ENCODE measurements at places on chromosomes 4 and X.

- no peak for DNase-seq
These were observed 203.3 kb downstream of the ANTXR2 start for GRCh38 chr4:79869597-79870237.

DNA sequence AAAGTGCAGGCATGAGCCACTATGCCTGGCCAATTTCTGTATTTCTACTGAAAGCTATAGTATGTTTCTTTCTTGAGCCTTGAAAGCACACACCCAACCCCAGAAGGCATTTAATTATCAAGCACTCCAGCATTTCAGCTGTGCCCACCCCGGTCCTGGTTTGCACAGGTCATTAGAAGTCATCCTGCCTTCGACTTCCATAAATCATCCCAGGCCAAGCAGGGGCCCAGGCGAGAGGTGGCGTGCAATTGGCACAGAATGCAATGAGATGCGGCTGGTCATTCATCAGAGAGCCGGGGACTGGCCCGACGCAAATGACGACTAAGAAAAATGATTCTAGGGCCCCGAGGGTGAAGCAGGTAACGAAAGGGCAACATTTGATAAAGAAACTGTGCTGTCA lies 24.8 kb upstream of the CRMP1 start:
- DNase-seq: no peak

GRCh38 chrX:352181-352580 lies 33.6 kb upstream of the GTPBP6 start:
- no peak for DNase-seq

- no peak for DNase-seq
These were observed 5.4 kb upstream of the NAA11 start for GRCh38 chr4:79331126-79331876.

DNA sequence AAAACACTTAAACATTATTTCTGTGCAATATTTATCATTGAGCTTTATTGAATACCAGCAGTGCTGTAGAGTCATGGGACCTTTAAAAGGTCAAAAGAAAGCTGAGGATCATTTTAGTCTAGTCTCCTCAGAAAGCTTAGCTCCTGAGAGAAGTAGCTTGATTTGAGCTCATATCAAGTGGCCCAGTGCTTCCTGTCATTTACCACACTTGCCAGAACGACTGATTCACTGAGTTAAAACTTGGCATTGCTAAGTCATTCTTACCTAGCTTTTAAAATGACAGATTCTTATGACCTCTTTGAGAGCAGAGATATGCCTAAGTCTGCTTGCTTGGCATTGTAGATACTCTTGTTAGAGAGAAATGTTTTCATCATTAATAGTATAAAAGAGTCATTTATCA lies 15.2 kb downstream of the SEPTIN11 start:
- no peak for DNase-seq

DNA sequence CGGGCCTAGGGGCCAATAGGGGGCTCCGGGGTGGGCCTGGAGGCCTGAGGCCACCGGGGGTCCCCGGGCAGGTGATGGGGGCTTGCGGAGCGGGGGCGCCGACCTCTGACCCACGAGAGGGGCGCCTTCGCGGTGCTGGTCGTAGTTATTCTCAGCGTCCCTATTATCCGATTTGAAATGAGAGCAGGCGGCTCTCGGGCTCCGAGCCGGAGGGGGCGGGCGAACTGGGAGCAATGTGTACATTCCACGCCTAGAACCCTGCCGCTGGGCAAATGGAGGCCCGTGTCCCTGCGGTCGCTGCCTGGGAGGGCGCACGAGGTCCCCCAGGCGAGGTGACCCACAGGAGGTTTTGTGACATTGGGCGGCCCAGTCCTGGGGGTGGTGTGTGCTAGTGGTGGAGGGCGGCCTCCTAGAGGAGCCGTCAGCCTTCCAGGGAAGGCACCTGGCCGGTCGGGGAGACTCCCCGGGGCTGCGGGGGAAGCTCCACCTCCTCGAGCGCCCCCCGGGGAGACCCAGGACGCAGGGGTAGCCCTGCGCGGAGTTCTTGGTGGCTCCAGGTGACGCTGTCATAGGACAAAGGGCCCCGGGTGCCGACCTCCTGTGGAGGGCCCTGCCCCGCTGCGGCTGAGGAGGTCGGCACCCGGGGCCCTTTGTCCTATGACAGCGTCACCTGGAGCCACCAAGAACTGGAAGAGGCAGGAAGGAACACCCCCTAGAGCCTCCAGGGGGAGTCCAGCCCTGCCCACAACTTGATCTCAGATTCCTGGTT lies 102.6 kb upstream of the PRKX start:
- peak; percentile 80 for DNase-seq

GRCh38 chr4:82599336-82599735 lies 37.5 kb upstream of the TMEM150C start:
- no peak for DNase-seq

DNA sequence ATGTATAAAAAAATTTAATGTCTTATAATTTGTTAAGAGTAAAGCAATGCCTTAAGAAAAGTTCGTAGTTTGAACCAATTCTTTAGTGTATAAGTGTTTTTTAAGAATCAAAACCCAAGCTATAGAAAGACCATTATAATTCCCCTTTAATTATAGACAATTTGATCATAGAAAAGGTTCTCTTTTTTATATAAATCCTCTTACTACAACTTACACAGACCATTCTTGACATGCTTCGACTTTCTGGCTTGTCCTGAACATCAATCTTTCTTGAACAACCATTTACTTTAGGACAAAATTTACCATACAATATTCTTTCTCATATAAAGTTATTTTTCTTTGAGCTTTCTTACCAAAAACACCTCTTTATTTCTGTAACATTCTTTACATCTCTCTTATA lies 330.5 kb upstream of the SPANXN1 start:
- DNase-seq: no peak

DNA sequence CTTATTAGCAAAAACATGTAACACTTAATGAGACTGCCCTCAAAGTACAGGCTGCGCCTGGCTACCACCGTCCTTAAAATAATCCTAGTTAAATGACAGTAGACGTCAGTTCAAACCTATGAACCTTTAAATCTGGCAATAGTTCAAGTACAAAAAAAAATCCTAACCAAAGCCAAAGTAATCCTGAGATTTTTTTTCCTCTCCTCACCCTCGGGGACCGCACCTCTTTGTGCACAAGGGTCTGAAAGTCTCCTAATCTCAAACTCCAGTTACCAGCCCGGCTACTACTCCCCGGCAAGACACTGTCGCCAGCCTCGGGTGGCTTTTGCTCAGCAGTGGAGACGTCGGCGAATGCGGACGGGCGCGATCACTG lies 439 bp downstream of the SEC31A start:
- no peak for DNase-seq

DNA sequence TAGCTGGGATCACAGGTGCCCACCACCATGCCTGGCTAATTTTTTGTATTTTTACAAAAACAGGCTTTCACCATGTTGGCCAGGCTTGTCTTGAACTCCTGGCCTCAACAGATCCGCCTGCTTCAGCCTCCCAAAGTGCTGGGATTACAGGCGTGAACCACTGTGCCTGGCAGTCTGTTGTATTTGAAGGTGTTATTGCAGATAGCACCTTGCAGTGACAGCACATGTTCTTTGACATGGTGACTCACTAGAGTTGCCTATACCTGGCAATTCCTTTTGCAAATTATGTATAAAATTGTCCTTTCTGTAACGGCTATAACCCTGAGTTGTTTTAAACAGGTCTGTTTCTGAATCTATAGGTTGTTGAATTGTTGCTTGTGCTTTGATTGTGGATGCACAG lies 7.9 kb downstream of the OGT start:
- no peak for DNase-seq

DNA sequence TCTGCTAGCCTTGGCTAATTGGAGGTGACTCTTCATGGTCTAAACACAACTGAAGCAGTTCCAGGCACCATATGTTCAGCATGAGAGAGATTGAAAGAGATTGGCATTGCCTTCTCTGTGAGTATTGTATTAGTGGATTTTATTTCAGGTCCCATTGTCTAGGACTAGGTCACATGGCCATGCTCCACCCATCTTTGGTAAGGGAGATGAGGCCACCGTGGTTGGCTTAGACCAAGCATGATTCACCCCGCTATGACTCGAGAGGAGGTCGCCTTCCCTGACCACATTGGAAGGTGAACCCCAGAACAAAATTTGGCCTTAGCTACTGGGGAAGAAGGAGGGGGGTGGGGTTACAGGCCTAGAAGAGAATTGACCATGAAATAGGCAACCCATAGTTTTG lies 109.9 kb upstream of the BCOR start:
- no peak for DNase-seq

DNA sequence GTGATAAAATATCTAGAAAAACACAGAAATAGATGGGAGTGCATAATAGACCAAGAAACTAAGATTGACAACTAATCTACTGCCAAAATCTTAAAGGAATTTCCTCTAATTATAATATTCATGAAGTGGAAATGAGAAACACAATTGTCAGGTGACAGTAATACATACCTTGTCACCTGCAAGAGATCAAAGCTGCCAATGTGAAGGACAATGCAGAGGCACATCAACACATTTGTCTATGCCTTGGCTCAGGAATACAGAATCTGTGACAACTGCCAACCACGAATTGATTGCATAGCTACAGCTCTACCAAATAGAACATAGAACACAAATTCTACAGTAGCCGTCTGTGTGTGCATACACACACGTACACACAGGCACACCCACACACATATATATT lies 295.7 kb downstream of the PPARGC1A start:
- no peak for DNase-seq

- no peak for DNase-seq
These were observed 67.6 kb upstream of the GYPA start for GRCh38 chr4:144208074-144208473.

DNA sequence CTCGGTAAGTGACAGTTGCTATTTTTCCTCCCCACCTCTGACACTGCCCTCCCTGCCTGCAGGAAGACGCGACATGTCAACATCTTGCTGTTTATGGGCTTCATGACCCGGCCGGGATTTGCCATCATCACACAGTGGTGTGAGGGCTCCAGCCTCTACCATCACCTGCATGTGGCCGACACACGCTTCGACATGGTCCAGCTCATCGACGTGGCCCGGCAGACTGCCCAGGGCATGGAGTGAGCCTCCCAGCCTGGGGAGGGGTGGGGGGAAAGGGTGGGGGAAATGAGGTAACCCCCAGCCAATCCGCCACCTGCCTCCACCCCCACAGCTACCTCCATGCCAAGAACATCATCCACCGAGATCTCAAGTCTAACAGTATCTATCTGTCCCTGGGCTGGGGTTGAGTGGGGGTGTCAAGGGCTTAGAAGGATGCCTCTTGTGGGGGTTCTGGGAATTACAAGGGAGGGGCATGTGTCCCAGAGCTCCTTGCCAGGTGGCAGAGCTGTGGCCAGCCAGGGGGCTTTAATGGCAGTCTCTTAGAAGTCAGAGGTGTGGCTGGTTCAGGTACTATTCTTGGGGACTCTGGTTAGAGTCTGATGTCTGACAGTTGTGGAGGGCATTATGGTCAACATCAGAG lies 7.8 kb downstream of the ARAF start:
- DNase-seq: no peak

DNA sequence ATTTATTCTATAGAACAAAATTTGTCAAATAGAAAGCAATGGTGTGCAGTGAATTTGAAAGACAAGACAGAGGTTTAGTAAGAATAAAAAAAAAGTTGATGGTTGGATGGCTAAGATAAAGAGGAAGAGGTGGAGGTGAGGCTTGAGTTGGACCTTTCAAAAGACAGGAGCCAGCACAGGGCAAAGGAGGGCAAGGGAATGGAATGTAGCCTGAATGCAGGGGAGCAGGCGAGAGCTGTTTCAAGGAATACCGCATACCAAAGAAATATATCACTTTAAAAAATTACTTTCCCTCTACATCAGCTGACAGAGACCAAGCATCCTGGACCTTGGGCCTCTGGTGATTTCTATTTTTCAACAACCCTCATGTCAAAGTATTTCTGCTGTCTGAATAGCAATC lies 38.0 kb upstream of the CXXC4 start:
- no peak for DNase-seq

DNA sequence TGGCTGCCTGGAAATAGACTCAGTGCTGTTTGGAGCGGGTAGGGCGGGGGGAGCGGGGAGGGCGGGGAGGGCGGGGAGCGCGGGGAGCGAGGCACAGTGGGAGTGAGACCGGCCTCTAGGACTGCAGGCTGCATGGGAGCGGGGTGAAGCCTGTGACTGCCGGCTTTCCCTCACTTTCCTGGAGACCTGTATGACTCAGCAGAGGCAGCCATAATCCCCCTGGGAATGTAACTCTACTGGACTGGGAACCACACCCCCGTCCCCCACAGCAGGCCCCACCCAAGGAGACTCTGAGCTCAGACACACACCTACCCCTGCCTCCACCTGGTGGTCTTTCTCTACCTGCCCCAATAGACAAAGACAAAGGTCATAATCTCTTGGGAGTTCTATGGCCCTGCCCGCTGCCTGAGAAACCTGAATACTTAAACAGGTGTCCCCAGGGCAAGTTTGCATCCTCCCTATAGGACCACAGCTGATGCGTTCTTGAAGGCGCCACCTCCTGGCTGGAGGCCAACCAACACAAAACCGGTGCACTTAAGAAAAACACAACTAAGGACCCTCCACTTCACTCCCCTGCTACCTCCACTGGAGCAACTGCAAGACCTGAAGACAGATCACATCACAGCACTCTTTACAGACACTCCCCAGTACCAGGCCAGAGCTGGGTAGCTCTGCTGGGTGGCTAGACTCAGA lies 18.0 kb downstream of the HDAC8 start:
- no peak for DNase-seq

DNA sequence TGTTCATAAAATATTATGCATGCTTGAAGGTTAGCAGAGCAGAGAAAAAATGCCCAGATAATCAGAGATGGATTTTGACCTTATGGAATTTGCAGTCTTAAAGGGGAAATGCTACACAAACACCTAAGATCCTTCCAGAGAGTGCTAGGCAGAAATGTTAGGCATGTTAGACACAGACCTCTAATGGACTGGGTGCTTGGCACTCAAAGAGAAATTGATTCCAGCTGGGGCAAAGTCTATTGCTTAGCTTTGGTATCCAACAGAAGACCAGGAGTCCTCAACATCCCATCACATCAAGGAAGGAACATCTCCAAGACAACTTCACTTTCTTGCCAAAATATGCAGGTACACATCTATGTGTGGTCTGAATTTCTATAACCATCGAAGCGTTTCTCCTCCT lies 32.2 kb upstream of the PPARGC1A start:
- no peak for DNase-seq

DNA sequence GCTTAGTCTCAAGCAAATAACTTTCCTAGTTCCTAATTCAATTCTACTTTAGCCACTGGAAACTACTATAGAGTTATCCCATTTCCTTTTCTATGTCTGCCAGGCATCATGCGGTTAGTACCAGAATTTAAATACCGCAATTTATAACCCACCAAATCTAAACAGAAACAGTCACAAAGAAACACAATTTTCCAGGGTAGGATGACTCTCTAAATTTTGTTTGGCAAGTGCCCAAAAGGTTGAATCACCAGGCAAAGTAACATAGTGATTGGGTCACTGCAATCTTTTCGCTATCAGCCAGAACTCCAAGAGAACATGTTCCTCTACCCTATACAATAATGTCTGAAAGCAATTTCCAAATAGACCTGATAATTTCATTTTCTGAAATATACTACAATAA lies 240.2 kb upstream of the GRIA3 start:
- DNase-seq: no peak

GRCh38 chr4:83112678-83113428 lies 1.7 kb downstream of the PLAC8 start:
- DNase-seq: peak; percentile 69
